ENCODE measurements at places on chromosomes 2 and 18.
A peak's percentile ranks its signal among the peaks of the same experiment; 100 is the strongest.

DNA sequence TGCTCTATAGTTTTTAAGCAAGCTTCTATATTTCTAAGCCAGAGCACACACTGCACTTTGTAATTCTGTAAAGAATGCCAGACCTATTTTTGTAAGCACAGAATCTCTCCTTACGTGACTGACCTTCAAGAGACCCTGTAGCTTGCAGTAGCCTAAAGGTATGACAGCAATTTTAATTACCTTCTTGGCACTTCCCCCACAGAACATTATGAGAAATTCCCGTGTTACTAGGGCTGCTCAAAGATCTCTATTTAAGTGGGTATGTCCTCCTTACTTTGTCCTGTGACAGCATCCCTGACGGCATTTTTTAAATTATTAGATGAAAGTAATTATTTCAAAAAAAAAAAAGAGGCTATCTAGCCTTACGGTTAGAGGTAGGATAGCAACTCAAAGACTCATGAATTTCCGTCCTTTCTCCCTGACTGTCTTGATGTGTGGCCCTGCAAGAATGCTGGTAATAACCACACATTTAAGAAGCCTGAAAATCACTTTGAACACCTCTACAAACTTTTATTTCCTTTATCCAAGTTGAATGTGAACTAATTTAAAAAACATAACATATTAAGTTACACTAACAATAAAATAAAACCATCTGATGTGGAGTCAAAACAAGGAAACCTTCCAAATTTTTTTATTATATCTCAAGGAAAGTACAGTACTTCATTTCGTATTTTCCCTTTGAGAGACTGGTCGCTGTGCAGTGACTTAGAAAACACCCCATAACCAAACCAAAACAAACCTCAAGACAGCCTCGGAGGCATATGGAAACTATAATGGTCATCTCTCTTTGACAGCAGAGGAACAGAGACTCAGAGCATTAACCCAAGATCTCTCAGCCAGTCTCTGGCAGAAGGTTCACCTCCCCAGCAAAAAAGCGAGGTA lies 54.9 kb downstream of the THUMPD2 start:
- DNase-seq = peak; percentile 73

GRCh38 chr18:33317640-33318039 lies 122.9 kb downstream of the CCDC178 start:
- DNase-seq = no peak

GRCh38 chr2:229257985-229258384 lies 13.1 kb downstream of the PID1 start:
- no peak for DNase-seq

DNA sequence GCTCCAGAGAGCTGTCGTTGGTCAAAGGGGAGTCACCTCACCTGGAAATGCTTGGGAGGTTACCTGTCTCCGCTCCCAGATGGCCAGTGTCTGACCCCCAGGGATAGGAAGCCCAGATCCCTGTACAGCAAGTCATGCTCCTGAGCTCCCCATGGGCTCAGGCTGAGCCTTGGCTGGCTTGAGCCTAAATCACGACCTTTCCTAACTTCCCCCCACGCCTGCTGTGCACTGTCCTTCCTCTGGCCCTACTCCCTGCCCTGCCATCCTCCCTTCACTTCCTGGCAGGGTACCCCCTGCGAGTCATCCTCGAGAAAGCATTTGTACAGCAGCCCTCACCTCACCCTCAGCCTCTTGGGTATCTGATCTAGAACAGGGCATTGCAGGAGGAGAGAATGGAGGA lies 9.2 kb upstream of the HDAC4 start:
- no peak for DNase-seq

DNA sequence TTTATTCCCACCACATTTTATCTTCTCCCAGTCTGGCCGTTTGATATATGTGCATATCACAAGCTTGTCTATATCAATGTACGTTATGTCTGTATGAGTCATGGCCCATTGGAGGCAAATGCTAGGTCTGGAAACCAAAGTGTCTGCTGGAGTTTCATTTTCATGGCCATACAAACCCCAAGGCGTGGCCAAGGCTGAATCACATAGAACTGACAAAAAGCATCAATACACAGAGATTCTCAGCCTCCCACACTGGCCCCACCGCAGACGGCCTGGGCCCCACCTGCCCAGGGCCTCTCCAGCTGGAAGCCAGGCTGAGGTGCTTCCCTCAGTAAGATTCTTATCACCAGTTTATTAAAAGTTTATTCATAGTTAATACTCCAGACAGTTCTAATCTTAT lies 40.5 kb upstream of the SALL3 start:
- no peak for DNase-seq

- no peak for DNase-seq
Measured at GRCh38 chr2:134479696-134480330, 225.9 kb downstream of the MGAT5 start.

DNA sequence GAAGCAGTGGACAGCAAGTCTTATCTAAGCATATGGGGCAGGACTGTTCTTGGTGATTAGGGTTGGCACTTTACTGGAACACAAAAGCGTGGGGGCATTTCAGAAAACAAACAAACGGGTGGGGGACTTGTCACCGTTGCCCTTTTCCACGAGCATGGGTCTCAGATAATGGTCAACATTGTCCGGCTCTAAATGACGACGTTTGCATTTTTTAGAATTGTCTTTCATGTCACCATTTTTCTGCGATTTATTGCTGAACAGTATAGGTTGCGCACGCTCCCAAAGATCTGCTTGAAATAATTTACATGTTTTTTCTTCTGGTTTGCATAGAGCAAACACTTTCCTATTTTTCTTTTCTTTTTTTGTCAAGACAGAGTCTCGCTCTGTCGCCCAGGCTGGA lies 46.6 kb upstream of the TBC1D8 start:
- DNase-seq = no peak

DNA sequence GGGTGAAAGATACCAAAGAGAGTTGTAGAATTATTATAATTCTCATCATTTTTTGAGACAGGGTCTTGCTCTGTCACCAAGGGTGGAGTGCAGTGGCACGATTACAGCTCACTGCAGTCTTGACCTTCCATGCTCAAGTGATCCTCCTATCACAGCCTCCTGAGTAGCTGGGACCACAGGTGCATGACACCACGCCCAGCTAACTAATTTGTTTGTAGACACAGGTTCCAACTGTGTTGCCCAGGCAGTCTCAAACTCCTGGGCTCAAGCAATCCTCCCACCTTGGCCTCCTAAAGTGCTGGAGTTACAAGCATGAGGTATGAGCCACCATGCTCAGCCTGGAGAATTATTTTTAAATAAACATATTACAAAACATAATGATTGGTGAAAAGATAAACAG lies 92.8 kb upstream of the MSH6 start:
- DNase-seq = no peak

- no peak for DNase-seq
Measured at GRCh38 chr2:187642498-187642897, 88.3 kb upstream of the TFPI start.

GRCh38 chr18:58682429-58683069 lies 11.3 kb downstream of the MALT1 start:
- peak; percentile 95 for DNase-seq

GRCh38 chr2:189683348-189683747 lies 8.9 kb downstream of the ANKAR start:
- peak; percentile 12 for DNase-seq

- no peak for DNase-seq
Measured at GRCh38 chr18:76662626-76663025, 159.7 kb upstream of the ZNF236 start.

DNA sequence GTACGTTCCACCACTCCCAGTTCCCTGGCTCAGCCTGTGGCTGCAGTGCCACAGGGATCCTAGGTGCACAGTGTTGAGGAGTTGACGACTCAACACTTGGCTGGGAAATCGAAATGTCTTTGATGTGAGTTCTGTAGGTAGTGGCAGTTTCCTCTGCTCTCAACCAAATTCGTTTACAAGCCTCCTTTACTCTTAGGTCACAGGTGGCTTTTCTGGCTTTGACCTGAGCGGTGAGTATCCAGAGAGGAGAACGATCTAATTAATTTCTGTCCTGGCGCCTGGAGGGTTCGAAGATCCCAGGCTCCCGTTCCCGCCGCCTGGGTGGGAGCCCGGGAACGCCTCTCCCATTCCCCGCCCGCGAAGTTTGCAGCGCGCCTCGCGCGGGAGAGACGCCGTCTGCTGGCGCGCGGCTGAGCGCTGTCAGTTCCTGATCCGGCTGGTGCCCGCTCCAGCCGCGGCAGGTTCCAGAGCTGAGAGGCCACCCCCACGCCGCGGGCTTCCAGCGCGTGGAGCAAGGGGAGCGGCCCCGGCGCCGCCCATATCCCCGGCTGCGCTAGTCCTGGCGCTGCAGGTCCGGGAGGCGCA lies at the start of gene LAMA3:
Gene LAMA3, plus strand, starts transcription at position 423 of the 585 bp plus-strand sequence. CDS start 231 bp downstream, outside the sequence.
- DNase-seq = peak; percentile 61

DNA sequence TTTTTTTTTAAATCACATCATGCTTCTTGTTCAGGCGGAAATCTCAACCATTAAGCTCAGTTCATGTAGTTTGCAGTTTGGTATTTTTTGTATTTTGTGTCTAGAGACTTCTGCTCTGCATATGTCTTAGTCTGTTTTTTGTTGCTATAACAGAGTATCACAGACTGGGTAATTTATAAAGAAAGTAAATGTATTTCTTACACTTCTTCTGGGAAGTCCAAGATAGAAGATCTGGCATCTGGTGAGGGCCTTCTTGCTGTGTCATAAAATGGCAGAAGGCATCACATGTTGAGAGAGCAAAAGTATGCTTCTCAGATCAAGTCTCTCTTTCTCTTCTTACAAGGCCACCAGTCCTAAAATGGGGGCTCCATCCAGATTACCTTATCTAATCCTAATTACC lies 208.2 kb downstream of the CTNNA2 start:
- DNase-seq = no peak

DNA sequence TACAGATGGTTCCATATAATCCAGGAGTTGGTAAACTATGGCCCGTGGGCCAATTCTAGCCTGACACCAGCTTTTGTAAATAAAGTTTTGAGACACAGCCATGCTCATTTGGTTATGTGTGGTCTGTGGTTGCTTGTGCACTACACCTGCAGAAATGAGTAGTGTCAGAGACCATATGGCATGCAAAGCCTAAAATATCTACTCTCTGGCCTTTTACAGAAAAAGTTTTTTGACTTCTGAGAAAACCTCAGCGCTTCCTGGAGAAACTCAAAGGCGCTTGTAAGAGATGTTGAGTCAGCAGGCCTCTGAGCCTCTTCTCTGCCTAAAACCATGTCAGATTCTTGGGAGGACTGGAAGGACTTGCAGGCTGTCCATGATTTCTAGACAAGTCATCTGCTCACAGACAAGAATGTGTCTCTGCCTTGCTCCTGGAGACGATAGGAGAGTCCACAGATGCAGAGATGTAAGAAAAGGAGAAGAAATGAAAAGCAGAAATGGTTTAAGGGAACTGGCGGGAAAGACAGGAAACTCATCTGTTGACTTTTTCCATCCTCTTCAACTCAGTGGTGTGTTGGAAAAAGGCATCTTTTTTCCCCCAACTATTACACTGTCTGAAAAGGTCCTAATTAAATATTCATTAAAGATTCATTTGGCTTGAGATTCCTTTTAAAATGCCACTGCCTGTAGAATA lies 5.2 kb downstream of the TTC39C start:
- DNase-seq = peak; percentile 29

DNA sequence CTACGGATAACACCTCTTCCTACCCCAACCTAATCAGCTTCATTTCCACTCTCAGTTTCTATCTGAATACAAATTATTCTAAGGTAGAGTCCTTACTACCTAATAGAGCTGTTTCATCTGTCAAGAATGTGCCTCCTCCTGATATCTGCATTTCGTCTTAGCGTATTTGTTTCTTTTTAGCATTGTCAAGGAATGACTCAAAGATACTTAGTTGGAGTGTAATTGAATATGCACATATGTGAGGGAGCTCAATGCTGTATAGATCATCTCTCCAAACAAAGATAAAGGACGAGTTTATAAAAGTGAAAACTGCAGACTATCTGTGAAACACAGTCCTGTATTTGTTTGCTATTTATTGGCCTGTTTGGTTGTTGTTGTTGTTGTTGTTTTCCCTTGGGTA lies 2059.4 kb upstream of the CELF4 start:
- DNase-seq = peak; percentile 65

- no peak for DNase-seq
Measured at GRCh38 chr2:144376460-144376859, 143.5 kb downstream of the ZEB2 start.

DNA sequence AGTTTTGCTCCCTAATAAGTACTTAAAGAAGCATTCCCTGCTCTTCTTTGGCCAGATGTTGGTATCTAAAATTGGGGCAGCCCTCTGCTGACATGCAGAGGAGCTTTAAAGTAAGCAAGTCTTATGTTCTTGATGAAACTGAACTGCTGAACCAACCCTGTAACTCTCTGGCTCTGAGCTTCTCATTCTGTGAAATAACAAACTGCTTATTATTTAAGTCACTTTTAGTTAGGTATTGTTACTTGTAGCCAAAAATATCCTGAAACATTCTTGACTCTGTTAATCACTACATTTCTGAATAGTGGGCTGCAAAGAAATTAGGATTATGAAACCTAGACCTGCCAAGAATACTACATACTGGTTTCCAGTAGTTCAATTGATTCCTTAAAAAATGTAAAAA lies 15.5 kb downstream of the PPP3R1 start:
- DNase-seq = no peak

GRCh38 chr2:19000776-19001175 lies 357.6 kb downstream of the OSR1 start:
- DNase-seq = no peak

- DNase-seq = peak; percentile 42
Measured at GRCh38 chr2:134193006-134193405, 60.9 kb upstream of the MGAT5 start.

DNA sequence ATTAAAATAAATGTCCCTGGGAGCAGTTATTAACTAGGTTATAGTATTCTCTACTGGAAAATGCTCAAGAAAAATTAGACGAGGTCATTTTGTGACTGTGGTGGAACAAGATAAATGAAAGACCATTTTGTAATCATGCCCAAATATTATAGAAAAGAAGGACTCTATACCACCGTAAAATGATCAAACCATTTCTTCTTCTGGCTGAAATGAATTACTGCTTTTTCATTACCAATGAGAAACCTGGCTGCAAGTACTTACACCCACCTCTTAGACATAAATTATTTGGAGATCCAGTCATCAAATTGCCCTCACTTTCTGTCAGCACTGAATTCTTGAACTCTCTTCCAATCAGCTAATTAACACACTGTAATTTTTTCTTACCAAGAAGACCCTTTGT lies 74.2 kb upstream of the FSIP2 start:
- no peak for DNase-seq

DNA sequence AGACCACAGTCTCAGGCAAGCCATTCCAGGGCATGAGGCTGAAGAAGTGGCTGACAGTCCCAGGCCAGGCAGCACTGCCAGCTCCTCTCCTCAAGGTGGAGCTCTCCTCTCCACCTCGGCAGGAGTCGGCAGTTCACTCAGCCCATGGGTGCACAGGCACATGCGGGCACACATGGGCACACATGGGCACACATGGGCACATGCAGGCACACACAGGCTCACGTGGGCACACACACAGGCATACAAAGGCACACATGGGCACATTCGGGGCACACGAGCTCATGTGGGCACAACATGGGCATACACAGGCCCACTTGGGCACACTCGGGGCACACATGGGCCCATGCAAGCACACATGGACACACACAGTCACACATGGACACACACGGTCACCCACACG lies 65.3 kb upstream of the TAF1B start:
- DNase-seq = peak; percentile 12

DNA sequence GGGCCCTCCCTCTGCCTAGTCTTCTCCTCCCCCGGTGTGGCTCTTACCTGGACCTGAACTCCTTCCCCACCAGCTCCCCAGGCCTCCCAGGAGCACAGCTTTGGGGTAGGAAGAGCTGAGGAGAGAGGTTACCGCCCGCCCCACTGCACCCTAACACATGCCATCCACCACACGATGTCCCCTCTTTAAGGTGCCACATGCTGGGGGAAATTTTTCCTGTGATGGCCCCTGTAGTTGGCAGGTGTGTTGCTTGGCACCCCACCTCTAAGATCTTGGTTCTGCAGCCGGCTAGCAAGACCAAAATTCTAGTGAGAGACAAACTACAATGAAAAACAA lies 6.9 kb upstream of the TEX261 start:
- DNase-seq = no peak

Data from astrocyte of the hippocampus (primary cell).